ENCODE measurements at places on chromosomes 4 and X.

DNA sequence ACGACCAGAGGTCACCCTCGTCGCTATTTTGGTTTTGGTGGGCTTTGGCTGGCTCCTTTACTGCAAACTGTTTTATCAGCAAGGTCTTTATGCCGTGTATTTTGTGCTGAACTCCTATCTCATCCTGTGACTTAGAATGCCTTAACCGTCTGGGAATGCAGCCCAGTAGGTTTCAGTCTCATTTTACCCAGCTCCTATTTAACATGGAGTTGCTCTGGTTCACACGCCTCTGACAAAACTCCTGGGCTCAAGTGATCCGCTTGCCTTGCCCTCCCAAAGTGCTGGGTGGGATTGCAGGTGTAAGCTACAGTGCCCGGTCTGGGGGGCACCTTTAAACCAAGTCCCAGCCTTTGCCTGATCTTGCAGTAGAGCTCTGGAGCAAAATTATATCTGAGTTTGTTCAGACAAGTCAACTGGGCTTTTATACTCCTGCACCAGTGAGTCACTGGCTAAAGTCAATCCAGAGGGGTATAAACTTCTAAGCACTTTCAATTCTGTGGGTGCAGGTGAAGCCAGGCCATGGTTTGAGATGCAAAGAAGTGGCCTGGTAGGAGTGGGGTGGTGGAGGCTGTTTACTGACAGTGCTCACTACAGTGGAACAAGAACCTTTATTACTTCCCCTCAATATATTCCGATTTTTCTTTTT, 50.2 kb downstream of the MGST2 start:
- no peak for DNase-seq

GRCh38 chrX:144896323-144896722, 351.0 kb upstream of the SPANXN1 start:
- DNase-seq: no peak

- DNase-seq: no peak
Measured at GRCh38 chrX:1521459-1521956, 15.5 kb downstream of the P2RY8 start.

- DNase-seq: no peak
Measured at GRCh38 chr4:147761218-147761883, 29.5 kb downstream of the ARHGAP10 start.

- no peak for DNase-seq
Measured at GRCh38 chr4:164876700-164877324, at the start of gene APELA. Gene APELA, plus strand, starts transcription at chr4:164877178. Its CDS starts 154 bp downstream, at chr4:164877332.

GRCh38 chr4:123649645-123650391, 253.2 kb downstream of the SPRY1 start:
- DNase-seq: no peak

- DNase-seq: no peak
Measured at GRCh38 chr4:6881908-6882307, 27.7 kb upstream of the TBC1D14 start.

DNA sequence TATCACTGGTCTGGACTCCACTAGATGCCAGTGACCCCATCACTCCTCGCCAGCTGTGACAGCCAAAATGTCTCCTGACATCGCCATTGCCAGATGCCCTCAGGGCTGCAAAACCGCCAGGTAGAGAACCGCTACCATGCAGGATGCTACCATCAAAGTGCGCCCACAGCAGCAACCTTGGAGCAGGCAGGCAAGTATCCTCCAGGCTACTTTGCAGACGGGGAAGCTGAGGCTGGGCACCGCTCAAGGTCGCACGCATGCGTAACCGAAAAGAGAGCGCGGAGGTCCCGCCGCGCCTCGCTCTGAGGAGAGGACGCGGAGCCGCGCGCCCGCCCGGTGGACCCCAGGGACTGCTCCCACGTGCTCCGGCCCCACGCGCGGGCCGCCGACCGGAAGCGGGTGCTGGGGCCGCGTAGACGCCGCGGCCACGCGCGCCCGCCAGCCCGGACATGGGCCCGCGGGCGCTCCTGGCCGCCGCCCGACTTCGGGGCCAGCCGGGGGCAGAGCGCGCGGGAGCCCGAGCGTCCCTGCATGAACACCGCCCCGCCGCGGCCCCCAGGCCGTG, at the start of gene STS:
TSS of gene STS (plus strand) at position 300 of the 565 bp plus-strand sequence. CDS start 105,488 bp downstream, outside the sequence.
- peak; percentile 16 for DNase-seq

DNA sequence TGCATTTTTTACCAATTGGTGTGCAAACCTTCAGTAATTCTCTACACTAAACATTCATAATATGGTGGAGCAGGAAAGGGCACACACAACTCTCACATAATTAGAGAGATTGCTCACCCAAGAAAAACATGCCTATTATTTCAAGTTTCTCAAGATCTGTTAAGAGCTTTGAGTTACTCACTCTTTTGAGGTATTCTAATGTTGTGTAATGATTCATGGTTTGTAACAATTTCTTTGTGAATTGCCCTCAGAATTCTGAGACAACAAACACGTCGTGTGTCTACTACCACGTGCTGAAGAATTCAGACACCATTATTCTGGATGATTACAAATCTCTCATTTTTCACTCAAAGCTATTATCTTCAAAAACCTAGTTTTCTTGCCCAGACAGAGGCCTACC, 82.8 kb downstream of the PDGFC start:
- DNase-seq: no peak

GRCh38 chr4:1538096-1538410, 131.8 kb upstream of the NKX1-1 start:
- DNase-seq: no peak

- DNase-seq: peak; percentile 30
Measured at GRCh38 chr4:158670975-158671664, 567 bp downstream of the C4orf46 start.

DNA sequence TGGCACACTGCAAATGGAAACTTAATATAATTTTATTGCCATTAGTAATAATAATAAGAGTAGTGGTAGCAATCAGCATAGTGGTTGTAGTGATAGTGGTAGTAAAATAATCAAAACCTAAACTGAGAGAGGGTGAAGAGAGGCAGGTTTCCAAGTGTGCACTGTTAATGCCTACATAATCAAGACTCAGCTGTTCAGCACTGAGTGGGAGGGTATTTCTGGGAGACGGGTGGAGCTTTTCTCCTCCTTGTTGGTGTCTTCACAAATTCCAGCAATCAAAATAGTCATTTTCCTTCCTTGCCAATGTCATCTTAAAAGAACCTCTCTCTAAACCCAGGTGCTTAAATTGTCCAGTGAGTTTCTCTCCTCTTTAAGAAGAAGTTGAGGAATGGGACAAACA, 18.6 kb downstream of the CCDC149 start:
- DNase-seq: no peak

DNA sequence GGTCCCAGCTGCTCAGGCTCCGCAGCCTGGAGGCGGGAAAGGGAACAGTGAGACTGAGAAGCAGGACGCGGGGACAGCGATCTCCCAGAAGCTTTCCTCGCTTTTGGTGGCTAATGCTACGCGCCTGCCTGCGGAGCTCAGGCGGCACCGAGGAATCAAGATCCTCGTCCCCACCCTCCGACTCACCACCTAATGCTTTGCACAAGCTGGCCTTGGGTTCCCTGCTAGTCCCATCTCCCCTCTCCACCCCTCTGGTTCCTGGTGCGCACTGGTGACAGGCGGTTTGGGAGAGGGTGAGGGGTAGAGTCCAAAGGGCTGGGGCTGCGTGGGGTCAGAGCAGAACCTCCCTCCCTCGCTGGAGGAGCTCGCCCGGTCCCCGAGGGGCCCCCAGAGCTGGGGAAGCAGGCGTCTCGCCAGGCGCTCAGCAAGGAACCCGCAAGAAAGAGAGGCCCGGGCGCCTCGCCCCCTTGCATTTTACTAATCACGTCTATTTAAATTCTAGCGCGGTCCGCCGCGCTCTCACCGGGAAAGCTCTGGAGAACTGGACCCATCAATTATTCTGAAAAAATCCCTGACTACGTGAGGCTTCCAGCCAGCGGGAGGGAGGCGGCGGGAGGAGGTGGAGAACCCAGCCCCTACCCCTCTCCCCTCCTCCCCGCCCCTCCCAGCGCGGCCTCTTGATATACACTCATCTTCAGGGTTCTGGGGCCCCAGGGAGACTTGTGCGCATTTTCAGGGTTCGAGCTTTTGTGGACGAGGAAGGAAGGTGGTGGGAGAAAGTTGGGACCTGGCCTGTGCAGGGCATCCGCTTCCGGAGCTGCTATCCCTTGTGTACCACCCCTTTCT, 9.1 kb downstream of the POU4F2 start:
- DNase-seq: no peak

DNA sequence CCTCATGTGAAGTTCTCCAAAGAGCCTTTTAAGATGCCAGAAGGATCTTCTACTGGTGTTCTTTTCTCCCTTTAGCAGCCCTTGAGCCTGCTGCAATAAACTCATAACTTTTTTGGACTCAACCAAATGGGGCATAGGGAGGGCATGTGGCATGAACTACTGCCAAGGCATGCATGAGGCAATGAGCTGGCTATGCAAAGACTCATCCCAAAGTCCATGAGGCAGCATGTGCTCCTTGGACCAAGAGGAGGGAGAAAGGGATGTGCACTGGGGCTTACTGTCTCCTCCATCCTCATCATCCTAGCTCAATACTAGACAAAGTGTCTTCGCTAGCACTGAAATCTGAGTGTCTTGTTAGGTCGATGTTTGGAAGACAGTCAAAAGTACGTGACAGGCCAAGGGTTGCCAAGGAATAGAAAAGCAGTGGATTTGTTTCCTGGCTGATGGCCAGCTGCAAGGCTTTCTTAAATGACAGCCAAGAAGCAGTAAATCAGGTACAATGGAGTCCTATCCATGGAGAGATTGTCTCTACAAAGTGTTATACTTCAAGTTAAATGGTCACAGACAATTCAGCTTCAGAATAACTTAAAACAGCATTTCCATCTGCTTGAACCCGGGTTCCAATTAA, 44.5 kb upstream of the ATXN3L start:
- DNase-seq: no peak

DNA sequence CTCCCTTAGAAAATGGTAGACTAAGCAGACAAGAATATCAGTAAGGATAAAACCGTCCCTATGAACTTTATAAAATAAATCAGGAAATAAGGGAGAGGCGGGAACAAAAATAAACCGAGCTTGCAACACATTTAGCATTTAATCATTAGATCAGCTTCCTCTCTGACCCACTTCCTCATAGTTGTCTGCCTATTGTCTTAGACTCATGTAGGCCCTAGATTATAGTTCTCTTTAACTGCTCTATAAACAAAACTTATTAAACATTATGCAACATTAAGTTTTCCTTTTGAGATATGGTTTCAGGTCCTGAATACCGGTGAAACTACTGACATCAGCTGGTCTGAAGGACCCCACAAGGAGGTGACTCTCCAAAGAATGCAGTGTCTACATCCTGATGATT, 15.8 kb upstream of the SRD5A3 start:
- DNase-seq: no peak
